Fibroblast of skin of right biceps (primary cell): ENCODE measurements at places on chromosomes 5 and 9.

DNA sequence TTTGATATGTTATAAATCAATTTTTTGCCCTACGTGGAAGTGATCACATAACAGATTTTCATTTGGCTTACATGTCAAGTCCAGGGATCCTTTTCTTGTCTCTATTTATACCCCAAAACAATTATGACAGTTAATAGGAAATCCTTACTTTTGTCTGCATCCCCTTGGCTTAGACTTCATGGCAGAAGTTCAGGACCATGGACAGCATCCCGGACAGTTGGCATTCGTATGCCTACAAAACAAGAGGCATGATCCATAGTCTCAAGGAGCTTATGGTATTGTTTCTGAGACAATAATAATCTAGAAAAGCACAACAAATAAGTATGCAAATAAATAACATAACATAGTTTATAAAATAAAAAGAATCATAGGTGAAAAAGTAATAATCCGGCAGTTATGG, 214.3 kb upstream of the GRIA1 start:
- DNase-seq, result peak; percentile 51

- no peak for DNase-seq
These were observed 33.9 kb downstream of the PNPLA7 start for GRCh38 chr9:137516144-137516917.

DNA sequence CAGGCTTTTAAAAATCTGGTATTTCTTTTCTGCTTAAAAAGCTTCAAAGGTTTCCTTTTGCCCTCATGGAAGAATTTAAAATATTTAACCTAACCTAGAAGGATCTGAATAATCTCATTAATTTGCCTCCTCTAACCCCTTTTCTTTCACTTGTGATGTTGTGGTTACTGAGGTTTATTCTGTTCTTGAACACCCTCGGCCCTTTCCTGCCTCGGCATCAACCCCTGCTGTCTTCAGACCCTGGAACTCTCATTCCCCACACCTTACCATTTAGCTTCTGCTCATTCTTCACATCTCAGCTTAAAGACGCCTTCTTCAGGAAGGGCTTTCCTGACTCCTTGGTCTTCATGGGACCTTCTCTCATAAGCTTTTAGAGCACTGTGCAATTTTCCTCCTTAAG, 131.4 kb upstream of the MAN2A1 start:
- DNase-seq, result no peak

DNA sequence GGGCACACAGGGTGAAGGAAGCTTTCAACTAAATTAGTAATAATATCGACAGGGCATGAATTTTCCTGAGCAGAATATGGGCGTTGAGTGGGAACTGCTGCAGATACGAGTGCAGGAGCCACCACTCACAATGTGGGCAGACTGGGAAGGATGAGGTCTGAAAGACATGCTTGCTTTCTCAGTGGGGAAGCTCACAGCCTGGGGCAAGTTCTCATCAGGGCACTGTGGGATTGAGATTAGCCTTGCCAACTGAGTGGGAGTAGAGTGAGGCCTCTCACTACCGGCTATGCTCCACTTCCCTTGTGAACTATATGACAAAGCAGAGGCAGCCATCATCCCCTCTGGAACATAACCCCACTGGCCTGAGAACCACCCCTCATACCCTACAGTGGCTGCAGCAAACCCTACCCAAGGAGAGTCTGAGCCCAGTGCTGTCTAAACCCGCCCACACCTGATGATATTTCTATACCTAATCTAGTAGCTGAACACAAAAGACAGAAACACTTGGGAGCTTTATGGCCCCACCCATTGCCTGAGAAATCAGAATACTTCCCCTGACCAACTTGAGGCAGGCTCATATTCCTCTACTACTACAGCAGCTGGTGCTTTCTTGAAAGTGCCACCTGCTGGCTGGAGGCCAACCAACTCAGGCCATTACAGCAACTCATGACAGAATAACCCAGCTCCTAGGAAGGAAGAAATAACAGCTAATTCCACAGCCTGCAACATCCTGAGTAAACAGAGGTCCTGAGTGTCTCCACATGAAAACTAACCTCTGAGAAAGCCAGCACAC, 173.7 kb upstream of the SPEF2 start:
- DNase-seq, result no peak

- DNase-seq, result peak; percentile 71
These were observed 140.4 kb downstream of the ESM1 start for GRCh38 chr5:54844905-54845566.

- DNase-seq, result no peak
These were observed 1.8 kb downstream of the TLX3 start for GRCh38 chr5:171310819-171311321.

DNA sequence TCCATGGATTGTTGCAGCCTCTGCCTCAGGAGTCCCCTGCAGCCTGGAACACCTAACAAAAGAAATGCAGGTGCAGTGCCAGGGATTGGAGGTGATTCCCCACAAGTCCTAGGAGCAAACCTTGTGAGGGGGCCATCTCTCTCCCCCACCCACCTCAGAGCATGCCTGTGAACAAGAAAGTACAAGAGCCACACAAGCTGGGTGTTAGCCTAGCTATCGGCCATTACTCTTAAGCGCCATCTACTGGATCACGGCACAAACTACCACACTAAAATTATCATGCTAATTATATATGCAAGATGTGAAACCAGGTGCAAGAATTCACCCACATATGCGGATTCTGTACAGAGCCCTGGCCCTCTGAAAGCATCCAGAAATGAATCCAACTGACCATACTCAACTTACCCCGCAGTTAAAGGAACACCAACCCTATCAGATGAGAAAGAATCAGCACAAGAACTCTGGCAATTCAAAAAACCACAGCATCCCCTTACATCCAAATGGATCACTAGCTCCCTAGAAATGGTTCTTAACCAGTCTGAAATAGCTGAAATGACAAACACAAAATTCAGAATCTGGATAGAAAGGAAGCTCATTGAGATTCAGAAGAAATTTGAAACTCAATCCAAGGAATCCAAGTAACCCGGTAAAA, 16.5 kb upstream of the PRSS3 start:
- DNase-seq, result peak; percentile 57

DNA sequence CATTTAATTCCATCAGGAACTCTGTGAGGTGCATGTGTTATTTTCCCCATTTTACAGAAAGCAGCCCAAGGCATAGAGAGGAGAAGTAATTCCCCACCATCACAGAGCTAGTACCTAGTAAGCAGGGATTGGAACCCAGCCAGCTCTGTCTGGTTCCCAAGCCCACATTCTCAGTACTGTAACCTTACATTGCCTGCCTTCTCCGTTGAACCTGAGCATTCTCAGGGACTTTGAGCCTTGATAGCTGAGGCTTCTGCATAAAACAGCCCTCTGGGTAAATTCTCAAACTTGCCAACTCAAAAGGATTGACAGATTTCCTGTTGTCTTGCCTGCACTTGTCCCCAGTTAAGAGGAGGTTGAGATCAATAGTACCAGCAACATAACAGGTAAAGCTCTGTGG, 9.2 kb upstream of the GLE1 start:
- no peak for DNase-seq

DNA sequence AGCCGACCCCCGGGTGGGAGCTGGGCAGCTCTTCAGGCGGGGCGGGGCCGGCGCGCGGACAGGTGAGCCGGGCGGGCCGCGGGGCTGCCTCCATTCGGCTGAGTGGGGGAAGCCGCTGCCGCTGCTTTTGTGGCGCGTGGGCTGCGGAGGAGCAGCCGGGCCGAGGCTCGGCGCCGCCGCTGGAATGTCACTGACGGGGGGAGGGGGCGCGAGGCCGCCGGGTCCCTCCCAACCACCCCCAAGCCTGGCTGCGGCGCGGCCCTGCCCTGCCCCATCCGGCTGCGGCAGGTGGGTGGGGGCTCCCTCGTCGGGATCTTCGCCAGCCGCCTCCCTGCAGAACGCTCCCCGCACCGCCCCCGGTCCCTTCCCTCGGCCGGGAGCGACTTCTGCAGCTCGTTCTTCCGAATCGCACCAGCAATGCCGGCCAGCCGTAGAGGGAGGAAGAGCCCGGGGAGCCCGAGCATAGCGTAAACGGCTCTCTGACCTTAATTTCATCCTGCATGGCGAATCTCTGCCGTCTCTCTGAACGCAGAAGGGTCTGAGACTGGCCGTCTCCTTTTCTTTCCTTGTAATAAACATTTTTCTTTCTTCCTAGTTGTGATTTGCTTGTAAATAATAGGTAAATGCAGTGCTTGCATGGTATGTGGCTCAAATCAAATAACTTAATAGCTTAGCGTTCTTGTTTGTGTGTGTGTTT, 505 bp downstream of the SPTAN1 start:
- peak; percentile 30 for DNase-seq

DNA sequence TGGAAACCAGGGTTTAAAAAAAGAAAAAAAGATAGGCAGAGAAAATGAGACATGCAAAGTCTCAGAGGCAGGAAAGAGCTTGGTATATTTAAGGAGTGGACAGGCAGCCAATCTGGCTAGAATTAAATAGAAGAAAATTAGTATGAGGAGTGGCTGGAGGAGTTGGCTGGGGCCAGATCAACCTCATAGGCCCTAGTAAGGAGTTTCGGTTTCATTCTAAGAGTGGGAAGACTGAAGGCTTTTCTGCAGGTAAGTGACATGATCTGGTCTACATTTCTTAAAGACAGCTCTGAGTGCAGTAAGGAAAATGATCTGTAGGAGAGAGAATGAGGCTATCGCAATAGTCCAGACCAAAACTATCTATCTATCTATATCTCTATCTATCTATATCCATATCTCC, 27.5 kb downstream of the ADRB2 start:
- DNase-seq, result no peak

DNA sequence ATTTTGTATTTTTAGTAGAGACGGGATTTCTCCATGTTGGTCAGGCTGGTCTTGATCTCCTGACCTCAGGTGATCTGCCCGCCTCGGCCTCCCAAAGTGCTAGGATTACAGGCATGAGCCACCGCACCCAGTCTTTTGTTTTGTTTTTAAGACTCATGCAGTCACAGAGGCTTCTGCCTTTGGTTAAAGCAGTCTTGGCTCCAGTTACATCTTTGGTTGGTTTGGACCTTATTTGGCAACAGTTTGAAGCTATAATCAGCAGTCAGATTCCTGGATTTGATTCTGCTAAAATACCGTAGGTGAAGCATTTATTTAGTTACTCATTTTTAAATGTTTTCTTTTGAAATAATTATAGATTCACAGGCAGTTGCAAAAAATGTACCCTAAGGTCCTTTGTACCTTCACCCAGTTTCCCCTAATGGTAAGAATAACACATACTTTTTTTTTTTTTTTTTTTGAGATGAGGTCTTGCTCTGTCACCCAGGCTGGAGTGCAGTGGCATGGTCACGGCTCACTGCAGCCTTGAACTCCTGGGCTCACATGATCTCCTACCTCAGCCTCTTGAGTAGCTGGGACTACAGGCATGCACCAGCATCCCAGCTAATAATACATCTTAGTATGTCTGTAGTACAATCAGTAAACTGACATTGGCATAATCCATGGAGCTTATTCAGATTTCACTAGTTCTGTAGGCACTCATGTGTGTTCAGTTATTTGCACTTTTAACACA, 15.7 kb downstream of the USP20 start:
- no peak for DNase-seq

DNA sequence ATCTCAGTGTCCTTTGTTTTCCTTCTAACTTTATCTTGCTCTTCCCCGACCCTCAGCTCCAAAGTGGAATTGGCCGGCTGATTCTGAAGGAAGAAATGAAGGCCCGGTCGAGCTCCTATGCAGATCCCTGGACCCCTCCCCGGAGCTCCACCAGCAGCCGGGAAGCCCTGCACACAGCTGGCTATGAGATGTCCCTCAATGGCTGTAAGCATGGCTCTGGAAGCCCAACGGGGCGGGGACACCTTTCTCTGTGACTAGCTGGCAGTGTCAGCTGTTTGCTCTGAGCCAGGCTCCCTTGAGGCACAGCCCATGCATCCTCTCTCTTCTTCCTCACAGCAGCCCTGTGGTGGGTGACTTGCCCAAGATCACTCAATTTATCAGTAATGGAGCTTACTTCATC, 23.9 kb upstream of the AFAP1L1 start:
- no peak for DNase-seq

- DNase-seq, result no peak
These were observed 3.0 kb downstream of the SPATA31E1 start for GRCh38 chr9:87885484-87886189.

- peak; percentile 85 for DNase-seq
These were observed 15.0 kb downstream of the GLIPR2 start for GRCh38 chr9:36151316-36152210.

GRCh38 chr5:173850659-173851058, 37.5 kb upstream of the CPEB4 start:
- DNase-seq, result no peak

DNA sequence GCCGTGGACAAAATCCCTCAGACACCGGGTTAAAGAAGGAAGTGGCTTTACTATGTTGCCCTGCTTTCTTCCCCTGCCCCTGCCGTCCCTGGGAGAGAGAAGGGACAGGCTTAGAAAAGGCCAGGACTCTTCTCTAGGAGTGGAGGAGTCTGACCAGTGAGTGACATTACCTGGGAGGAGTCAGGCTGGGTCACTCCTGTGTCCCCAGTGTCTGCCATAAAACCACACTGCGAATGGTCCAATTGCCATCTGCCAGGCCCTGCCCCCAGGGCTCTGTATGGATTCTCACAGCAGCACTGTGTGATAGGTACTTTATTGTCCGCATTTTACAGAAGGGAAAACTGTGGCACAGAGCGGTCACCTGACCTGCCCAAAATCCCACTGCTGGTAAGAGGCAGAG, 31.3 kb upstream of the FUBP3 start:
- DNase-seq, result no peak

- DNase-seq, result no peak
These were observed 145.6 kb downstream of the HSD17B3 start for GRCh38 chr9:96156171-96156974.

DNA sequence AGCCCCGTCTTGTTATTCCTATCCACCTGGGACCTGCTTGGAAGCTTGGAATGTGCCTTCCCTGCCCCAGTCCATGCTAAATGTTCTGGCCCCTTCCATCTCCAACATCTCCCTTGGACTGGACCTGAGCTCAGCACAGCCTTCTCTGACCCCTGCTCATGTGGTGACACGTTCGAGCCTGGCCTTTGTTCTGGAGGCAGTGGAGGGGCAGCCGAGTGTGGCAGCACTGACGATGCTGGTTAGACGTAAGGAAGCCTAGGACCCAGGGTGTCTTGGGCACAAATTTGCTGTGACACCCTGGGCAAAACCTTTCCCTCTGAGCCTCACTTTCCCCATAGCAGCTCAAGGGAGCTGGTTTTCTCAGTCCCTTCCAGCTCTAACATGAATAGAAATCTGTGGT, 3.9 kb downstream of the SPACA9 start:
- no peak for DNase-seq

DNA sequence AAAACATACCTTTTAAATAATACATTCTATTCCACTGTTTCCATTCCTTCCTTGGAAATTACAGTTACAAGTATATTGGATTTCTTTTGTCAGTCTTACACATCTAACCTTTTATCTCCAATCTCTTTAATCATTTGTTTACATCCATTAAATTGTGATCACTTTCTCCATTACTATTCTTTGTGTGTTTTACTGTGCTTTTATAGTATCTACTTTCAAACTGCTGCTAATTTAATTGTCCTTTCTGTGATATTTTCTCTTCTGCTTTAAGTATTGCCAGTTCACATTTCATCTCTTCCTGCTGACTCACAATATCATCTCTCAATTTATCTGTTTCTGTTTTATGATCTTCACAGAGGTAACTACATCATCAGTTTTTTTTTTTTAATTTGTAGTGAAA, 39.6 kb downstream of the AGTPBP1 start:
- no peak for DNase-seq
